ENCODE measurements at places on chromosomes 1 and 21.

DNA sequence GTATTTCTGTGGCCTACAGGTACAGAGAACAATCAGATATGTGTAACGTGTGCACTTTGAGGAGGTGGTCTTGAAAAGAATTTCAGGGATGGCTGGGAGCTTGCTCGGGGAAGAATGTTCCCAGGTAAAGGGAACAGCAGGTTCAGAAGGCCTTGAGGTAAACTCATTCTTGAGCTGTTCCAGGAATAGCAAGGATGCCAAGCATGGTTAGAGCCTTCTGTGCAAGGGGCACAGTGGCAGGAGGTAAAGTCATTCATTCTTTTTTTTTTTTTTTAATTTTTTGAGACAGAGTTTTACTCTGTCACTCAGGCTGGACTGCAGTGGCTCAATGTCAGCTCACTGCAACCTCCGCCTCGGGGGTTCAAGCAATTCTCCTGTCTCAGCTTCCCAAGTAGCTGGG, 10.0 kb downstream of the UBE4B start:
- no peak for DNase-seq

DNA sequence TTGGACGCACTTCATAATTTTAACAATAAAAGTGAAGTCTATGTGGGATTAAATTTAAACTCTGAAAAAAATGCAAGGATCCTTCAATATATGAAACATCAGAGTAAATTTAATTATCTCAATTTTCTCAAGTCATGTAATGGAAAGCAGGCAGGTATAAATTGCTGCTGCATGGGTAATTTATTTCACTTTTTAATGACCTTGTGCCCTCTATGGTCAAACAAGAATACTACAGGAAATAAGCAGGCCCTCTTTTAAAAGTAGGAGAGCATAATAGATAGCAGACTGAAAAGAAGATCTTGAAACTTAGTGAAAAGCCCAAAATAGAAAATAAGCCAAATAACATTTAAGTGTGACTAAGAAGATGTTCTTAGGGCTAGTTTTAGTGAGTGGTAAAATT, 22.9 kb downstream of the BCAS2 start:
- no peak for DNase-seq

DNA sequence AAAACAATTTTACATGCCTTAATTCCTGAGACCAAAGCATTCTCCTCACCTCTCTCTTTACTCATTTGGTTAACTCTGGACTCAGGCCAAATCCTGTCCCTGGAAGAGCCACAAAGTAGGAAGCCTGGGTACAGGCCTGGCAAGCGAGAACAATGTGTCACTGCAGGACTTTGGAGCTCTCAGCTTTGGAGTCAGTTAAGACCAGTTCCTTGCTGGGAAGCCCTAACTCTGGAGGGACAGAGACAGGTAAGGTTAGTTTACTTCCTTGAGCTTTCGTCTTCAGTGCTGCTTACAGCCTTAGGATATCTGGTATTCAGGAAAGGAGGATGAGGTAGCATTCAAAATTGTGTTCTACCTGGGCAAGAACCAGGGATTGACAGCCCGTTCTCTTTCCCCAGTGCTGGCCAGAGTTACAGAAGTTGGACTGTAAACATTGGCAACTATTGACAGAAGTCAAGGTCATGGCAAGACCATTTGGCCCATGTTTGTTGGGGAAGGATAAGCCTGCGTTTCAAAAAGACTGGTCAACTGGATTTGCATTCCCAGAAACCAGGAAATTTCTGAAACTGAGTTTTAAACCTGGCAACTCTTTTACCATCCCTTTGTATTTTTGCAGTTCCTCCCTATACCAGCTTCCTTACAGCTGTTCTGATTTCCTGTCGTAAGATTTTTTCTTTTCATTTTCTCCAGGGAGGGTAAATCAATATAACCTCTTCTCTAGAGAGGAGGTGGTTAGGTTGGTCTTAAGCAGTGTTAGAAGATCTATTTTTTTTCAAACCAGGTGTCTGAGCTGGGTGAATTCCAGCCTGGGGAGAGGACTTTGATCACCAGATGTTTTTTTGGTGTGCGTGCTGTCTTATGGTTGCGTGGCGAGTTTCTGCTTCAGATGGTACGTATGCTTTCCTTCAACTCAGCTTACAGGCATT, at the start of gene C4BPB:
C4BPB (plus strand) TSS at position 160 of the 926 bp plus-strand sequence; CDS start at position 832, 672 bp downstream.
- no peak for DNase-seq

GRCh38 chr1:34831721-34832246, 27.8 kb downstream of the SMIM12 start:
- no peak for DNase-seq

- DNase-seq: peak; percentile 72
These were observed 30.8 kb downstream of the CAPZB start for GRCh38 chr1:19454265-19455146.

DNA sequence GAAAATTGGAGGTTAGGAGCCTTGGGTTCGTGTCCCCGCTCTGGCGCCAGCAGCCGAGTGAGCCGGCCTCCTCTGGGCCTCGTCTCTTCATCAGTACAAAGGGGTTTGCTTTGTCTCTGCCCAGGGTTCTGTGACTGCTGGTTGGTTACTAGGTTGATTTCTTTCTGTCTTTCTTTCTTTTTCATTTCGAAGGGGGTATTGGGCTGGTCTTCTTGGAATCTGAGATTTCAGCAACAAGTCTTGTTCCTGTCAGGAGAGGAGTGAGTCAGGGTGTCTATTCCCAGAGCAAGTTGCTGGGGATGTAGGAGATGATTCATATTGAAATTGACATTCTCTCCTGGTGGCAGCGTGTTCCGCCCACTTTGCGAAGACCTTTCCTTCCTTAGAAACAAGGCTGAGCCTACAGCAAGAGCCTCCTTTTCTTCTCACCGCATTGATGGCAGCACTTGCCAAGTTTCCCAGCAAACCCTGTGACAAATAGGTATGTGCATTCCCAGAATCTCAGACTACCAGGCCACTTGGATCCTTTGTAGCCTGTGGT, 79.2 kb downstream of the MAN1C1 start:
- peak; percentile 59 for DNase-seq

DNA sequence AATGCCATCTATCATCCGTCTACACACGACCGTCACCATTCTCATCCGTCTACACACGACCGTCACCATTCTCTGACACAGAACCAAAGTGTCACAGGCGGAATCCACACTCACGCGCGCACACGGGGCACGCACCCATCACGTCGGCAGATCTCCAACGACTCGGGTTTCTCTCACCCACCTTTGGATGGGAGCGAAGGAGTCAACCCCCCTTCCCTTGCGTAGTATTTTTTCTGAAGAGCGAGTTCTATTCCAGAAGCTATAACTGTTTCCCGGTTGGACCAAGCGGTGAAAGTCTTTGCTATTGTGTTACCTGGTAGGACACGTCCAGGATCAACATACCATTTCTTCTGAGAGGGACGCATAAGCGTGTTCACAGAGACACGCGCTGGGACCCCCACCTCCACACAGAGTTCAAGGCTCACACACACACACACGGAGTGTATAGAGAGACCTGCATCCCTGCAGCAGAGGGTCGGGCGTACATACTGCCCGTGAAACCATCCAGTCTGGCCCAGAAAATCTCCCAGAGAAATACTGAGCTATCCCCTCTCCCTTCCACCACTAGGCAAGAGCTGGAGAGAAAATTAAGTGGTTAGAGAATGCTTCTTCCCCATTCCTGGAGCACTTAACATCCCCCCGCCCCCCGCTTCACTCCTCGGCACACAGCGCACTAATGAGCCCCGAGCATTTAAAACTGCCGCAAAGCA, 741 bp downstream of the DUSP10 start:
- peak; percentile 57 for DNase-seq

- DNase-seq: no peak
These were observed 2.8 kb downstream of the CD48 start for GRCh38 chr1:160708801-160709200.

DNA sequence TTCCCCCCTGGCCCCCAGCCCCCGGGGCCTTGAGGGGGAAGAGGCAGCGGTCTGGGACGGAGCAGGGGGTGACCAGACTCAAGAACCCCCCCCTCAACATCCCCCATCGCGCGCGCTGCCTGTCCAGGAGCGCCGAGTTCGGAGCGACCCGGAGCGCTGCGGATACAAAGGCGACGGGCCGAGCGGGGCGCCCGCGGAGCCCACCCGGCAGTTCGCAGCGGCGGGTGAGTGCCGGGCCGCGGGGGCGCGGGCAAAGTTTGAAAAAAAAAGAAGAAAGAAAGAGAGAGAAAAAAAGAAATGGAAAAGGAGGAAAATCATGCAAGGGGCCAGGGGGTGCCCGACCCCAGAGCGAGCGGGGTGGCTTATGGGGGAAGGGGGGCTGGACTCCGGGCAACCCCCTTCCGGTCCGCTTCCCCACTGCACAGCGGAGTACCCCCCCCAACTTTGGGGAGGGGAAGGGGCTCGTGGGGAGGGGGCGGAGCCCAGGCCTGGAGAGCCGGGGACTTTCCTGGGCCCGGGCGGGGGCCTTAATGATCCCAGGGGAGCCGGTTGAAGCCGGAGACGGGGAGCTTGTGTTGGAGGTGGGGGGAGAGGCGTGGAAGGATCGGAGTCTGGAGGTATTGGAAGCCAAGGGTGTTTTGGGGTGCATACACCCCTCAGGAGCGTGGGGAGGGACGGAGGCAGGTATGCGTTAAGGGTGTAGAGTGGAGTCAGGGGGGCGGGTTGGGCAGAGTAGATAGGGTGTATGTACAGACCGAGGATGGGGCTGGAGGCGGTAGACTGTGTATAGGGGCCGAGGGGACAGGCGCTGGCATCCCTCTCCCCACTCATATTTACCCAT, 502 bp downstream of the VANGL2 start:
- peak; percentile 26 for DNase-seq

Data from suppressor macrophage treated with lipopolysaccharide for 1 hour (primary cell).